ENCODE measurements at places on chromosomes 1 and 21.

GRCh38 chr1:3453891-3454810 lies at the start of gene ARHGEF16:
ARHGEF16 (plus strand) TSS chr1:3454665; CDS start chr1:3463085, 8,420 bp downstream.
- no peak for DNase-seq

- DNase-seq: no peak
Measured at GRCh38 chr1:112359961-112360767, 35.9 kb upstream of the CTTNBP2NL start.

DNA sequence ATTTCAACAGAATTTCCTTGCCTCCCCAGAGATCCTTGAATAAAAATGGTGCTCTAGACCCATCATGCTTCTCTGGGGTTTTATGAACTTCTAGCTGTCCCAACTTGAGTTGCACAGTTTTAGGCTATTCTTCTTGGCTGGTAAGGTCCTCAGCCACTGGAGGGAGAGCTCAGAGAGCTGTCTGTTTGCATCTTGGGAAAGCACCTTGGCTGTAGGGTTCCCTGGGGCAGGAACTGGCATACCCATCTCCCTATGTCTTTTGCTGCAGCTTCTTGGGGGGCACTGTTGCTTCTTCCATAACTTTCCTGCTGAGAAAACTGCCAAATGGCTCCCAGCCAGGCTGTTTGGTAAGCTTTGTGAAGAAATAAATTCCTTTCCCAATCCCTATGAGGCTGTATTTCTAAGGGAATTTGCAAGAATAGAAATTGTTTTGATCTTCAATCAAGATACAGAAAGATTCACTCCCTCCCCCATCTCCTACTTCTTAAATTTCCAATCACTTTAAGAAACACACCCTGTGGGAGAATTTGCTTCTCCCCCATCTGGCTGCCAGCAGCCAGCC lies 8.2 kb upstream of the FMOD start:
- no peak for DNase-seq

DNA sequence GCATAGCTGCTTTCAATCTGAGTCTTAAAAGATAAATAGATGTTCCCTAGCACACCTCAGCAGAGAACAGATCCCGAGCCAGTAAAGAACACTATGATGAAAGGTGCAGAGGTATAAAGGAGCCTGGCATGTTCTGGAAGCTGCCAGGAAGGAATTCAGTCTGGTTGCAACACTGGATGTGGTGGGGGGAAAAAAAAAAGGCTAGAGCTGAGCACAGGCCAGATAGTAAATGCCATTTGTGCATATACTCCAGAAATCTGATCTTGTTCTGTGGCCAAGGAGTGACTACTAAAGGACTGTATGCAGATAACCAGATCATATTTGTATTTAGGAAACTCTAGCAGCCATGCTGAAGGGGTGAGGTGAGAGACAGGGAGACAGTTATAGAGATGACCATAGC lies 240.3 kb downstream of the VAV3 start:
- DNase-seq: no peak

DNA sequence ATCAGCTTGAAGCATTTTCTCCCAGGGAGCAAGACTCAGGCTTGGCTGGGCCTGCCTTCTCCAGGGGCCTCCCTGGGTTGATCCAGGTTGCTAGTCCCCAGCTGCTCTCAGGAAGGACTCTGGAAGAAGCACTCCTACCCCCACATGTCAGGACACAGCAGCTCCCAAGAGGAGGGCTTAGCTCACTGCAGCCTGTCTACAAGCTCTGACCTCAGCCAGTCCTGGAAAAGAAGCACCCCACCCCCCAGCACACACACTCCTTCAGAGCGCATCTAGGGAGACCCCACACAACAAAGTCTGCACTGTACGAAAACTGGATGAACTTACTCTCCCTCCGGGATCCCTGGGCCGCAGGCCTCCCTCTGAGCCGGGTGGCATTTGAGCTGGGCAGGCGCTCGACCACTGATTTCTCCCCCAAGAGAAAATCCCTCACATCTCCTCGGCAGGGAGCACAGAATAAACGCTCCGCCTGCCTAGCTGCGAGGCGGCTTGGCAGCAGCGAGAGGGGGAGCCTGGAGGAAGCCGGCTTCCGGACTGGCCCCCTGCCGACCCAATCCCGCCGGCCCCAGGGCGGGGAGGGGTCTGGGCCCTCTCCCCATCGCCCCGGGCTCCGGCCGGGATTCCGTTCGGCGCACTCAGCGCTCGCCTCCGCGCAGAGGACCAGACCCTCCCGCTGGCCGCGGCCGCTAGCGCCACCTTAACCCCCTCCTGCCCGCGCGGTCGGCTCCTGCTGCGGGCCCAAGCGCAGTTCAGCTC lies at the start of gene KCNA2:
Gene KCNA2 (minus strand): TSS at position 458 of the 756 bp plus-strand sequence. CDS start 1,576 bp downstream, outside the sequence.
- DNase-seq: no peak

GRCh38 chr1:211483896-211484612 lies 7.9 kb downstream of the RD3 start:
- DNase-seq: no peak

- peak; percentile 8 for DNase-seq
Measured at GRCh38 chr1:71269818-71270217, 189.0 kb upstream of the ZRANB2 start.

GRCh38 chr1:222769971-222770620 lies 33.1 kb downstream of the FAM177B start:
- DNase-seq: no peak

DNA sequence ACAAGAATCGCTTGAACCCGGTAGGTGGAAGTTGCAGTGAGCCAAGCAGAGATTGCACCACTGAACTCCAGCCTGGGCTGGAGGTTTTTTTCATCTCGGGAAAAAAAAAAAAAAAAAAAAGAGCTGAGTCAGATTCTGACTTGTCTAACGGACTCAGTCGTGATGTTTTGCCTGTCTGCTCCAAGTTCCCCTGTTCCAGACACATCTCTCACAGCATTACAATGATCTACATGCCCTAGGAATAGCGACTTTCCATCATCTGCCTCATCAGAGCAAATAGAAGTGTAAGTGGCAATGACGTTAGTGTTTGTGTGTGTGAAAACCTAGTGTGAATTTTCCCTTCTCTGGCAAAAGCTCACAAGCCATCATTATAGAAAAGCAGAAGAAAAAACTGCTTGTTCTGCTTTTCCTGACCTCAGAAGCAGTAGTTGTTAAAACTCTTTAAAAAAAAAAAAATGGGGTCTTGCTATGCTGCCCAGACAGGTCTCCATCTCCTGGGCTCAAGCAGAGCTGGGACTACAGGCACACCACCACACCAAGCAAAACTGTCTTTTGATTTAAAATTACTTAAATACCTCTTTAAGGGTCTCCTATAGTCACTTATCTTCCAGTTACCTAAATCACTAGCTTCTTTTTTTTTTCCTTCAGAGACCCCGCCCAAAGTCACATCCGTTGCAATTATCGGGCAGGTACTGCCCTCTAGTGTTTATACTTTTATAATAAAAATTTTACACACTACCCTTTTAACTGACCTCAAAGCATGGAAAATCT lies 37.3 kb downstream of the PLEKHO1 start:
- peak; percentile 62 for DNase-seq

DNA sequence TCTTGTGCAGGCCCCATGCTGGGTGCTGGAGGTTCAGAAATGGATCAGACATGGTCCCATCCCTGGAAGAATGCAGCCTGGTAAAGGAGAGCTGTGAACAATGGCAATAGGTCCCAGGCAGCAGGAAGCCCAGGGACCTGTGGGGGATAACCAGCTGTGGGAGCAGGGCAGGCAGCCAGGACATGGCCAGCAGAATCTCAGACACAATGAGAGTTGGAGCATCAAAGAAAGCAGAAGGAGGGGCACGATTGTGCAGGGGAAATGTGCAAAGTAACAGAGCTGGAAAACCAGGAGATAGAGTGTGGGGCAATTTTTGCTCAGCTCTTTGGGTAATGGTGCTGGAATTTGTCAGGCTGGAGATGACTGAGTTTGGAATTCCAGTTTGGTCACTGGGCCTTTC lies 44.3 kb downstream of the C8B start:
- no peak for DNase-seq

DNA sequence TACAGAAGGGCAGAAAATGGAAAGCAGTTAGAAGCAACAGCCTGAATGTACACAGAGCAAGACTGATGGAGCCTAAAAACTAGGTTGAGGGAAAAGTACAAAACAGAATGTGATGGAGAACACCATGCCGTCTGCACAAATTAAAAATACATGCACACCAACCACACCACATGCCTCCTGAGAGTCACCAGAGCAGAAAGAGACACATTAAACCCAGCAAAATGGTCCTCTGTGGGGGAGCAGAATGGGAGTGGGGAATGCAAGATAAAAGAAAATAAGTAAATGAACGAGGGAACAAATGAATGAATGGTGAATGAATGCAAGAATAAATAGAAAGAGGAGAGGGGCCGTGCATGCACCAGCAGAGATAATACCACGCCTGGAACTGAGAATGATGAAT lies 24.1 kb downstream of the PADI2 start:
- no peak for DNase-seq

- DNase-seq: no peak
Measured at GRCh38 chr1:193185211-193185610, 1.2 kb downstream of the B3GALT2 start.

GRCh38 chr1:44592208-44593145 lies 81.8 kb downstream of the TMEM53 start:
- DNase-seq: no peak

- no peak for DNase-seq
Measured at GRCh38 chr1:110048240-110048639, 13.8 kb downstream of the STRIP1 start.

- no peak for DNase-seq
Measured at GRCh38 chr1:210775289-210775688, 358.7 kb downstream of the KCNH1 start.

All from activated CD4-positive, alpha-beta T cell treated with anti-CD3 and anti-CD28 coated beads, Interleukin-2, amount 50 U/mL, for 16 hours (primary cell).